Left renal cortex interstitium (tissue), 4 donors: ENCODE measurements at places on chromosomes 2 and 18.
A peak's percentile ranks its signal among the peaks of the same experiment; 100 is the strongest.

GRCh38 chr18:32383050-32383819 lies 87.4 kb downstream of the GAREM1 start:
- no peak for DNase-seq

- no peak for DNase-seq
Observed at GRCh38 chr2:120736202-120736623, 545 bp downstream of the GLI2 start.

- no peak for DNase-seq
Observed at GRCh38 chr18:54558609-54559585, 32.1 kb upstream of the DYNAP start.

GRCh38 chr2:28510184-28510583 lies 14.3 kb downstream of the PLB1 start:
- no peak for DNase-seq

- no peak for DNase-seq
Observed at GRCh38 chr2:138846216-138846821, 66.1 kb upstream of the NXPH2 start.

- no peak for DNase-seq
Observed at GRCh38 chr2:16653799-16654198, 11.8 kb downstream of the CYRIA start.

DNA sequence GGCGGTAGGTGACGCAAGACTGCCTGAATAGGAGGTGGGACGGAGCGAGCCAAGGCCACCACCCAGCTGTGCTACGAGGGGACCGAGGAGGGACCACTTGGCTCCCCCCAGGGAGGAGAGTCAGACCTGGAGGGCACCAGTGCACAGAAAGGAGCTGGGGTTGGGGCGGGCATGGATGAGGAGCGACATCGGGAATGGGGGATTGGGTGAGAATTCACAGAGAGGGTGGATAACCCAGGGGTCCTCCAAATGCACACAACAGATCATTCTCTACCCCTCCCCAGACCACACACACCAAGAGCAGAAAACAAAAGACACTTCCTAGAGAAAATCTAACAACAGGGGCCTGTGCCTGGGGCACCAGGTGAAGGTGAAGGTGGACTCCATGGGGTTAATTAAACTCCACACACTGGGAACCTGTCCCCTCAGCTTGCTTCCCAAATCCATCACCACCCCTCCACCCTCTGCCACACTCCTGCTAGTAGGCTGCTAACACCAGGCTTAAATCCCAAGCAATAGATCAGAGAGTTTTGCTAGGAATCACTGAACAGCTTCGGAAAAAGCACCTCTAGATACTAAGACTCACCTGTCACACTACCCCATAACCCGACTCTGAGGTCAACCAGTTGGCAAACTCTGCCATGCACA lies 274.6 kb downstream of the EIPR1 start:
- DNase-seq = no peak

DNA sequence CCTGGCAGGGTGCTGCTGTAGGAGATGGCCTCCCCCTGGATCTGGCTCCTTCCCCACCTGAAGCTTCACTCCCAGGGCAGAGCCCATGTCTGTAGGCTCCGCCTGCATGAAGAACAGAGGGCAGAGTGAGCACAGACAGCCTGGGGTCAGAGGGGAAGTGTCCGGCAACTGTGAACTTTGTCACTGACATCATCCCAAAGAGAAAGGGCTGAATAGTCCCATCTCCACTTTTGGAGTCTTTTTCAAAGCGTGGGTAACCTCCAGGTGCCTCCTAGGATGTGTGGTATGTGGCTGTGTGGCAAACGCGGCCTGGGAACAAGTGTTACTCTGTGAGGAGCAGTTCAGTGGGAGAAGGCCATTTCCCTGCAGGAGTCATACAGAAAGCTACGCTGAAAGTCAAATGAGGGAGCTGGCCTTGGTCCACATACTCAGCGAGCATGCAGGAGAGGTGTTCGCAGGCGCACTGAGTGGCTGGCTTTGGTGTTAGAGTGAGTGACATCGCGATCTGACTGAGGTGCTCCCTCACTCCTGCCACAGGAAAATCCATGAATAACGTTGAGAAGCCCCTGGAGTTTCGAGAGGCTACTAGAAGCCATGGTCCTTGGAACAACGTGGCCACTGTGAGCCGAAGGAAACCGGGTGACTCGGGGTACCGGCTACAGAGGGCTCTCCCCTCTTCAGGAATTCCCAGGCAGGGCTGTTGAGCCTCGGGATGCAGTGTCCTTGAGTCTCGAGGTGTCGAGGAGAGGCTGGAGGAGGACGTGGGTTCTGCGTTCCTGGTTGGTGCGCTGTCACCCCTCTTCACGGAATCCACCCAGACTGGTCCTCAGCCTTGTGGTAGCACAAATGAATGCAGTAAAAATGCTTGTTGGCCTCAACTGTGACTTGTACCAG lies 54.7 kb downstream of the CABLES1 start:
- no peak for DNase-seq

DNA sequence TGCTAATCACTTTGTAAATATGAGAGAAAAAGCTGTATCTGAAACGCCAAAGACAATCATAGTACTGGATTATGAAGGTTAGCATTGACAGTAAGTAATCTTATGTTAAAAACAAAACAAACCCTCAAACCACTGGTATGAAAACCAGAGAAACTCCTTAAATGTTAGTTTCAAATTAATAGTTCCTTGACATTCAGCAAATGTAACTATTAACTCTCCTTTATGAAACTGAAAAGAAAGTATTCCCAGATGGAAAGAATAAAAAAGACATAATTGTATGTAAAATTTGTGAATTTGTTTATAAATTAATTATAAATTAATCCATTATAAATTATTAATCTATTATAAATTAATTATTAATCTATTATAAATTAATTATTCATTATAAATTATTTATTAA lies 12.3 kb downstream of the FASTKD1 start:
- no peak for DNase-seq

GRCh38 chr2:106201661-106202060 lies 7.6 kb upstream of the UXS1 start:
- no peak for DNase-seq

- DNase-seq = no peak
Observed at GRCh38 chr2:148350199-148350598, 294.4 kb upstream of the EPC2 start.

- DNase-seq = no peak
Observed at GRCh38 chr2:14756981-14757657, 124.6 kb downstream of the LRATD1 start.

GRCh38 chr2:225494100-225494459 lies 94.6 kb downstream of the NYAP2 start:
- DNase-seq = no peak

DNA sequence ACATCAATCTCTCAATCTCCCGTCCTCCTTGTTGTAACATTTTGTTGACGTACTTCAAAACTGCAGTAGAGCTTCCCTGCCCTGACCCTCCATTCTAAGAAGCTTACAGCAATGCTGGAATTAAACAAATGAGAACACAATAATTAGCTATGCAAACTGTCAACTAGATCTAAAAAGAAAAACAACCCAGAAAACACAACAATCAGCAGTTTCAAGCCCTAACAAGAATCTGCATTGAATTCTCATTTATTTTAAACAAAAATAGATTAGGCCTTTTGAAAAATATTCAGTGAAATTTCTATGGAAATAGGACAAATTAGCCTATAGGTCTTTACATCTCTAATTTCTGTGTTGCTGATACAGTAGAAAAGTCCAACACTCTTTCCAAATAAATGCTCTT lies 807.0 kb upstream of the FSHR start:
- no peak for DNase-seq

- no peak for DNase-seq
Observed at GRCh38 chr2:101520246-101520645, 45.3 kb upstream of the RFX8 start.

DNA sequence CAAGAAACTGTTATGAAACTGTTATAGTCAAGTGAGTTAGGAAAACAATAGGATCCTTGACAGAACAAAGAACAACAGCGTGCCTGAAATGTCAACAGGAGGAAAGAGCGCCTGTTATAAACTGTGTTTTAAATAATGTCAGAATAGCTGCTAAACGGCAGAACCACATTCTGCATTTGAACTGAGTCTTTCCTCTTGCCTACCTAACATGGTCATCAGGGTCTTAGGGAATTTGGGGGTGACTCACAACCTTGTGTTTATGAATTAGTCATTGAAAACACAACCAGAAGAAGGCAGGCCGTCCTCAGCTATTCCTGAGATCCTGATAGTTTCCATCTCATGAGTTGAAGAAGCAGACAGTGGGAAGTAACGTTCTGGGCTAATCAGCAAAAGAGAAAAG lies 222.0 kb upstream of the FN1 start:
- no peak for DNase-seq

DNA sequence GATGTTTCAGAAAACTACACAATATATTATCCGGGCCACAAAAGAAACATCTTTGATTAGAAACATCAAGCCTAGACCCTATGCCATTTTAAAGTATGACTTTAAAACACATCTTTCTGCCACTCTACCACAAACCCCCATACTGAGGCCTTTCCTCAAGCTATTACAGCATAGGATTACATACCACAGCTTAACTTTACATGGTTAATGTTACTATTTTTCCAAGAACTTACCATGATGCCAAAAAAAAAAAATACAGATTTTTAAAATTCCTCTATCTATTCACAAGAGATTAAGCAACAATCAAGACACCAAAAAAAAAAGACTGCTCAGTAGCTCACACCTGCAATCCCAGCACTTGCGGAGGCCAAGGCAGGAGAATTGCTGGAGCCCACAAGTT lies 9.0 kb downstream of the NCKAP1 start:
- no peak for DNase-seq

DNA sequence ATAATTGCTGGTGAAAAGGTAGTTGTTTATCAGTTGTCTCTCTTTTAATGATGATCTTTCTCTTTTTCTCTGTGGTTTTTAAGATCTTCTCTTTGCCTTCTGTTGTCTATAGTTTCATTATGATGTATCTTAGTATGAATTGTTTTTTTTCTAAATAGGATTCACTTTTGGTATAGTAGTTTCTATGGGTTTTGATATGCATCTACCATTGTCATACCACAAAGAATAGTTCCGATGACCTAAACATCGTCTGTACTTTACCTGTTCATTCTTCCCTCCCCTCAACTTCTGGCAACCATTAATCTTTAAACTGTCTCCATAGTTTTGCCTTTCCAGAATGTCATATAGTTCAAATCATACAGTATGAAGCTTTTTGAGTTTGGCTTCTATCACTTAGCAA lies 19.6 kb downstream of the RDH14 start:
- no peak for DNase-seq

DNA sequence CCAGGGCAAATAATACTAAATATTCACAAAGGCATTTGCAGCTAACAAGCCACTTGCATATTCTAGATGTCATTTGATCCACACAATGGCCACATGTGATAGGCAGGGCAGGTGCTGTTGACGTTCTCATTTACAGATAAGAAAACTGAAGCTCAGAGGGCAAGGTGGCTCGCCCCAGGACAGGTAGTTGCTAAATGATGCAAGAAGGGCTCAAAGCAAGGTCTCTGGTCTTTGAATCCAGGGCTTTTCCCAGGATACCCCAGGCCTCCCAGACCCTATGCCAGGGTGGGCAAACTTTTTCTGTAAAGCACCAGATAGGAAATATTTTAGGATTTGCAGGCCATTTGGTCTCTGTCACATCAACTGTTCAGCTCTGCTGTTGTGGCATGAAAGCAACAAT lies 35.1 kb downstream of the LOXHD1 start:
- no peak for DNase-seq

DNA sequence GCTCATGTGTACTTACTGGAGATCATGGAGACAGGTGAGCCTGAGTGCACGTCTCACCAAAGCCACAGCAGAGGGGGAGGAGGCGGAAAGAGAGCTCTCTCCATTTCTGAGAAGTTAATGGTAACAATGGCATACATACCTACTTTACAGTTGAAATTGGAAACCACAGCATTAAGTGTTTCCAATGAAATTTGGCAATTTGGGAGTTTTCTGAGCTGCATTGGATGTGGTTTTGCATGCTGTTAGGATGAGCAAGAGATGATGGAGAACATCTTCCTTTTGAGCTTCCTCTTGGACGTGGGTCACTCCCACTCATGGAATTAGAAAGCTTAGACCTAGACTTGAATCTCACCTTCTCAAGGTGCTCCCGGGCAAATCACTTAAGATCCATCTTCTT lies 25.5 kb upstream of the IL37 start:
- DNase-seq = no peak

DNA sequence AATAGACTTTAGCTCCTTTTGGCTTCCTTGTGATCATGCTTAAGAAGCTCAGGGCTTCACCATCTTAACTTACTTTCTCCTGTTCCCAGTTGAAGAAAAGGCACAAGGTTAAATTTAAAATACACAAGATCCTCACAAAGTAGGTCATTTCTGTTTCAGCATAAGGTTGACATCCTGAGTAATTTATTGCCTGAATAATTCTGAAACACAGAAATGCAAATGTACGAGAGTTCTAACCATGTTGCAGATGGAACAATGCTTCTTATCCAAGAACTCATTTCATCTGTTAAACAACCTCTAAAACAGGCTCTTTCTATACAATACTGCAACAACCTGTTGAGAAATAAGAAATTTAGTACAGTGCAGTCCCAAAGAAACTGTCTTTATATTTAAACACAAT lies 395.2 kb downstream of the BCL11A start:
- DNase-seq = no peak

- DNase-seq = no peak
Observed at GRCh38 chr18:13603304-13604019, 122.9 kb downstream of the FAM210A start.

- DNase-seq = no peak
Observed at GRCh38 chr2:173101687-173102086, 26.0 kb downstream of the MAP3K20 start.

DNA sequence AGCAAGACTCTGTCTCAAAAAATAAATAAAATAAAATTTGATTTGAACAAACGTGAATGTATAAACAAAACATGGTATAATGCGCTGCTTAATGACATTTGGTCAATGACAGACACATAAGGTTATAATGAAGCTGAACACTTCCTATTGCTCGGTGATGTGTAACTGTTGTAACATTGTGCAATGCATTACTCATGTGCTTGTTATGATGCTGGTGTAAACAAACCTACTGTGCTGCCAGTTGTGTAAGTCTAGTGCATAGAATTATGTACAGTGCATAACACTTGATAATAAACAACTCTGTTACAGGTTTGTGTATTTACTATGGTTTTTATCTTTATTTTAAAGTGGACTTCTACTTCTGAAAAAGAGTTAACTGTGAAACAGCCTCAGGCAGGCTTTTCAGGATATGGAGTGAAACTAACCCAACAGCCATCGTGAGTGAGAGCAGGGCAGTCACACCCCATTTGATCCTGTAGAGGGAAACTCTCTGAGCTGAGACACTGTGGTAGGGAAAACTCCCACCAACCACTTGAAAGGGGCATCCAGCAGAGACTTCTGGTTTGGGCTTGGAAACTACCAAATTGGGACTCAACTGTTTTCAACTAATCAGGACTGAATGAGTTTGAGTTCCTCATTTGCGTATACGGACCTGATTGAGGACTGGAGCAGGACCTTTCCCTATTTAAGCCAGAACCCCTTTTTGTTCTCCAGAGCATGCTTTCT lies 8.7 kb upstream of the RPRD1A start:
- DNase-seq = peak; percentile 8

DNA sequence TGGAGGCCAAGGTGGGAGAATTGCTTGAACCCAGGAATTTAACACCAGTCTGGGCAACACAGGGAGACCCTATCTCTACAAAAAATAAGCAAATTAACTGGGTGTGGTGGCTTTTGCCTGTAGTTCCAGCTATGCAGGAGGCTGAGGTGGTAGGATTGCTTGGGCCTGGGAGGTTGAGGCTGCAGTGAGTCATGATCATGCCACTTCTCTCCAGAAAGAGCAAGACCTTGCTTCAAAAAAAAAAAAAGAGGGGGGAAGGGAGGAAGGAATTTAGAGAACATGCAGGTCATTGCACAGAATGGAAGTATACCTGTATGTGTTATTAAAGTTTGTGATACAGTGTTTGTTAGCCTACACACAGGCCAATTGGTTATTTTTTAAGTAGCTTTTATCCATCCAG lies 25.8 kb downstream of the PKP4 start:
- no peak for DNase-seq
